ENCODE measurements at places on chromosomes 16 and 17.

DNA sequence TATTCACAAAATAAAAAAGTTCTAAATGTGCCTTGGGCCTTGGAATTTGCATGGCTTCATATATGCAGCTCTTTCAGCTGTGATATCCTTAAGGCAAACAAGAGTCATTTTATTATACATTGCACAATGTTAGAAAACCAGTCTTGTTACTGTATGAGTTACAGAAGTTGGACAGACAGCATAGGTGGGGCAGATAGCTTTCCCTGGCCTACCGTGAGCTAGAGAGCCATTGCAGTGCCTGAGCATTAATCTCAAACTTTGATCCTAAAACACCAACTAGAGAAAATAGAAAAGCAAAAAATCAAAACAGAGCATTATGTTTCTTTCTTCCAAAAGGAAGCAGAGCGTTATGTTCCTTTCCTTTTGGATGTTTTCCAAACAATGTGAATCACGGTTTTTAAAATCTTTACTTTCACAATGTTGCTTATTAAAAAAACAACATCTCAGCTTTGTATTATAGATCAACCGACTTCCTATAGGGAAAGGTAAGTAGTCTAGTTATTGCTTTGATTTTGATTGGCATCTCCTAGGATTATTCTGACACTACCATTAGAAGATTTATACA lies 32.2 kb downstream of the ARHGAP44 start:
- DNase-seq: no peak

DNA sequence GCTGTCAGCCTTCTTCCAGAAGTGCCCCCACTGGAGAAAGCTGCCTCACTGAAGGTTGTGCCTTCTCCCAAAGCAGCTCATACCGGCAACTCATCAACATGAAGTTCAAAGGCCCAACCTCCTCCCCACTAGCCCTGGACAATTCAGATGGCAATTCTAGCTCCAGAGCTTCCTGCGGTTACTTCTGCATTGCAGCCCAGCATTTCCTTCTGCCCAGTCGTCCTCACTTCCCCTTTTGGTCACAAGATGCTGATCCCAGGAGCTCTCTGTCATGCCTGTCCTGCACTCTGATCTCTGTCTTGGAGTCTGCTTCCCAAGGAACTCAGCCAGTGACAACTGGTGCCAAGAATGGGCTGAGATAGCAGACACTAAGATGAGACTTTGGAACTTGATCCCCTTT lies 178.2 kb upstream of the SOX9 start:
- no peak for DNase-seq

DNA sequence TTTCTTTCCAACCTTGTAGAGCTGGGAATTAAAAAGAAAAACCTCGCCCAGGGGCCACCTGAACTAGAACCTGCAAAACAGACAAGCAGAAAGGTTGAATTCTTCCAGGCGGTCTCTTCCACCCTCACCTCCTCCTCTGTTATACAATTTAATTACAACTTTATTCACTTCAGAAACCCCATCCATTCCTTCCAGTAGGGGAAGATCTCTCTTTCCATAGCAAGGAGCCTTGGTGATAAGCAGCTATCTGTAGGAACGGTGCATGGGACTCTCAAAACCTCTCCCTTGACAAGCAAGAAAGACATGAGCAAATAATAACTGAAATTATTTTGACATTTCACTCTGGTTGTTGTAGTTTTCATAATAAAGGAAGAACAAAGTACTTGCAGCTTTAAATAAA lies 176.0 kb downstream of the RBFOX1 start:
- DNase-seq: no peak

DNA sequence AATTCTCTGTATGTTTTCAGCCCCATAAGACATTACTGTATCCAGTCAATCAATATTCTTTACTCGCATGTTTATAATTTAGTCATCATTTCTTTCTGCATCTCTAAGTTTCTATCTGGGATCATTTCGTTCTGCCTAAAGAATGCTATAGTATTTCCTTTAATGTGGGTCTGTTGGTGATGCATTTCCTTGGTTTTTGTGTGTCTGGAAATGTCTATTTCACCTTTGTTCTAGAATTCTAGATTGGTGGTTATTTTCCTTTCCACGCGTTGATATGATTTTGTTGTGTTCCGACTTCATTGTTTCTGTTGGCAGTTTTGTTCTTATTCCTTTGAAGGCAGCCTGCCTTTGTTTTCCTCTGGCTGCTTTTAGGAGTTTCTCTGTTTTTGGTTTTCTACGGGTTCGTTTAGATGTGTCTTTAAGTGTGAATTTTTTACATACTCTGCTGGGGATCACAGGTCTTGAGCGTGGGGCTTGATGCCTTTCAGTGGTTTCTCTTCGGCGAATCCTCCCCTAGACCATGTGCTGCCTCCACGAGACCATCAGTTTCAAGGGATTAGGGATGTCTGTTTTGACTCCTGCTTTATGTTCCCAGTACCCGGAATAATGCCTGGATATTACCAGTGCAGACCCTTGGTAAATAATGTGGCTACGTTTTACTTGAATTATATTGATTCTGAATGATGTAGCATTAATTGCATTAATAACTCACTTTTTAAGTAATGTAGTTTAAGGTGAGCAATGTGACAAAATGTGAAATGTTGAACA lies 23.5 kb downstream of the POLR3E start:
- no peak for DNase-seq

DNA sequence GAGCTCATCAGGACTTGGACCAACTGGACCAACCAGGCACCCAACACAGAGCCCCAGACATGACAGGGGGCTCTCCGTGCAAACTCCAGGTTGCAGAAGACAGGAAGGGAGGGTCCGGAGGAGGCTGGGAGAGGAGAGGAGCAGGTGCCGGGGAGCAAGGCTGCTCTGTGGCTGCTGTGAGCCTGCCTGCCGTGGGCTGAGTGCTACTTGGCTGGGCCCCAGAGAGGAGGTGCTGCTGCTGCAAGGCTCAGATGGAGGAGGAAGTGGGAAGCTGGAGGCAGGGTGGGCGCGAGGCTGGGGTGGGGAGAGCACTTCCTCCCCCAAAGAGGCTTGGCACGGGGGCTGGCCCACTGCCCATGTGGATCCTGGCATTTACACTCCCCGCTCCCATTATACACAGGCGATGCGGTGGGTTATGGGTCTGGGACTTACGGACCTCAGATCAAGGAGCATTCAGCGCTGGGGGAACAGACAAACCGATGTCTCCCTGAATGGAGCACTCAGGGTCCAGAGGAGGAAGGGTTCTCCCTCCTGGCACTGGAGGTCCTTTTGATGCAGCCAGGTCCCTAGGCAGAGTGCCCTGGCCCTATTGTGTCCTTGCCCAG lies 15.9 kb downstream of the EPOP start:
- DNase-seq: no peak

GRCh38 chr17:76371656-76372628 lies 12.5 kb upstream of the SPHK1 start:
- DNase-seq: no peak

- DNase-seq: no peak
These were observed 204.9 kb downstream of the C16orf78 start for GRCh38 chr16:49578435-49579024.

DNA sequence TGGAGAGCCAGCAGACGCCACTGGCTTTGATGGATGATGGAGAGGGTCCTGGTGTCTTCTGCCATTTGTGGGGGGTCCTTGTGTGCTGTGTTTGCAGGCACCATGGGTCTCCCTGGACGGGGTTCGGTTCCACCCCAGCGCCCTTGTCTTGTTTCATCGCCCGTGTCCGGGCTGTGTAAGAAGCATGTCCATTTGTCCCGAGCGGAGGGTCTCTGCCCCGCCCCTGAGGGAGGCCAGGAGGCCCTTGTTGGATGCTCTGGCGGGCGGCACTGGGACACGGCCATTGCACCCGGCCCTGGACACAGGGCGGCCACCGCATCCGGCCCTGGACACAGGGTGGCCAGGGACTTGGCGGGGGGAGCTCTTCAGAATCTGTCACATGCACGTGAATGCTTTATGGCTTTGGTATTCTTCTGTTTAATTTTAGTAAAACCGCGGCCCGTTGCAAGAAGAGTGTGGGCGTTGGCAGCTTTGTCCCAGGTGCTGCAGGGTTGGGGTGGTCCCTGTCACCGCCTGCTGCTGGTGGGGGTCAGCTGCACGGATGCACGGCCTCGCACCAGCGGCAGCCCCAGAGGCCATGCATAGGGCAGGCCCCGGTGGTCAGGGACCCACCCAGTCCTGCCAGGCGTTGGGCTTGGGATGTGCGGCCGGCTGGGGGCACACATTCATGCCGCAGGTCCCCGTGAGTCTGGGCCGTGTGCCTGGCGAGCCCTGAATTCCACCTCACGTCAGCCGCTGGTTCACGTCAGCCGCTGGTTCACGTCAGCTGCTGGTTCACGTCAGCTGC lies 21.0 kb upstream of the ZNF750 start:
- no peak for DNase-seq

- DNase-seq: no peak
These were observed 12.7 kb downstream of the MNT start for GRCh38 chr17:2388020-2388682.

DNA sequence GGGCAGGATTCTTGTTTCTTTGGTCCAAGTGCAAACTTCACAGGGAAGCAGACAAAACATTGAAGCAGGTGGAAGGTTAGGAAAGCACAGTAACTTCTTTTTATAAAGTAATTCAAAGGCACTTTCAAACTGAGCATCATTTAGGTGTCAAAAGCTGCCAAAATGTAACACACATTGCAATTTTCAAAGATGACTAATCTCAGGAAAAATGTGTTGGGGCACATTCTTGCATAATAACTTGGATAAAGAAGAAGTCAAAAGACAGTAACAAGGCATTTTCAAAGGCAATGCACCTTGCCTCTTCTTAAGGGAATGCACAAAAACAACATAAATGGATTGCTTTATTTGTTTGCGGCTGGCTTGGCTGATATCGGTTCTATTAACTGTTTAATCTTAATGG lies 3.6 kb downstream of the KCNJ2 start:
- DNase-seq: no peak

GRCh38 chr17:13337151-13337550 lies 264.6 kb downstream of the HS3ST3A1 start:
- DNase-seq: no peak

DNA sequence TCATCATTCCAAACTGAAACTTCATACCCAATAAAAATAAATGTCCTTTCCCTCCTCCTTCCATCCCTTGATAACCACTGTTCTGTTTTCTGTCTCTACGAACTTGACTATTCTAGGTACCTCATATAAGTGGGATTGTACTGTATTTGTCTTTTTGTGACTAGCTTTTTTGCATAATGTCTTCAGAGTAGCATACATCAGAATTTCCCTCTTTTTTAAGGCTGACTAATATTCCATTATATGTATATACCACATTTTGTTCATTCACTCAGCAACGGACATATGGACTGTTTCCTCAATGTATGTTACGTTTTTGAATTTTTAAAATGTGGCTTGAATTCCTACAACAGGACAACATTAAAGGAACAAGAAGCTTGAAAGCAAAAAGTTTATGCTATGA lies 1.5 kb upstream of the NUFIP2 start:
- DNase-seq: no peak

DNA sequence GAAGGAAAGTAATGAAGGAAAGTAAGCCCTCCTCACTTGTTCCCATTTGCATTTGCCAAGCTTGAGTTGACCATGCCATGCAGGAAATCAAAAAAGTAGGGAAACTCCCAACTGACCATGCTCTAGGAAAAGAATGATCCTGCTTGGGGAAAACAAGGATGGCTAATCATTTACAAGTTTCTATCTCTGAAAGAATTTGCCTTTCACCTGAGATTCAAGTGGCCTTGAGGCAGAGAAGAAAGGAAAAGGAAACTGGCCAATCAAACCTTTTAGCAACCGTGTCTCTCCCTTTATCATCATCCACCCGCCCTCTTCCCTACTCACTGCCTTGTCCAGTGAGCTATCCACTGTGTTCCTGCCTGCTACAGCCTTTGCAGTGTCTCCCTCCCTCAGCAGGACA lies 757.2 kb upstream of the SOX9 start:
- DNase-seq: no peak

- no peak for DNase-seq
These were observed 67.0 kb downstream of the TUBD1 start for GRCh38 chr17:59825533-59826322.

All from T-helper 2 cell (primary cell).